Activated naive CD4-positive, alpha-beta T cell treated with anti-CD3 and anti-CD28 coated beads for 36 hours (primary cell): ENCODE measurements at places on chromosomes 13 and 19. TPM values are rescaled to one million over a fixed set of nuclear protein-coding genes. Genes with fewer than 3 reads are reported as not detected.
A peak's percentile ranks its signal among the peaks of the same experiment; 100 is the strongest.

DNA sequence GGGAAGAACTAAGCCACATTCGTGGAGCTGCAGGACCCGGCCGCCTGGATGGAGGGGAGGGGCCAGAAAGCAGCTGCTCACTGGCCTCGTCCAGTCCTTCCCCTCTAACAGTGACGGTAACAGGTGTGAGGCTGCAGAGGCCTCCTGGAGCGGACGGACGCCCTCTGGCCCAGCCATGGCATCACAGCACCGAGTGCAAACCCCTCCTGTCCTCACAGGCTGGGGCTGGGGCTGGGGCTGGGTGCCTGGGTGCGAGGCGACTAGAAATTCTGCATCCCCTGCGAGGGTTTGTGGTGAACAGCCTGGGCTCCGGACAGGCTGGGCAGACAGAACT, 3.6 kb downstream of the MICOS13 start:
- DNase-seq, result no peak

DNA sequence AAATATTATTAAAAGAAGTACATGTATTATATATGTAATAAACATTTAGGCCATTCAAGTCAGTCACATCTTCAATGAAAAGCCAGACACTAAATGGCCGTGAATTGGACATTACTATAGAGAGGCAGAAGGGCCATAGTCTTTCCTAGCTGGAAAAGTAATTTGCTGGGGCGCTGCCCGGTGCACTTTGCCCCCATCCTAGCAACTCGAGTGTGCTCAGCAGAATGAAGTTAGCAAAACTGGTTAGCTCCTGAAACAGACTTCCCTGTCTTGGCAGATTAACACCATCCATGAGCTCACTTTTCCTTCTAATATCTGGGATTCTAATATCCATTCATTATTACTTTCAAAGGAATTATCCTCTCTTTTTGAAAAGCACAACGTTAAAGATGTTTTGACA, 2.8 kb upstream of the SPRYD7 start:
- no peak for DNase-seq

GRCh38 chr19:29579308-29579910, 26.7 kb upstream of the POP4 start:
- DNase-seq, result no peak

DNA sequence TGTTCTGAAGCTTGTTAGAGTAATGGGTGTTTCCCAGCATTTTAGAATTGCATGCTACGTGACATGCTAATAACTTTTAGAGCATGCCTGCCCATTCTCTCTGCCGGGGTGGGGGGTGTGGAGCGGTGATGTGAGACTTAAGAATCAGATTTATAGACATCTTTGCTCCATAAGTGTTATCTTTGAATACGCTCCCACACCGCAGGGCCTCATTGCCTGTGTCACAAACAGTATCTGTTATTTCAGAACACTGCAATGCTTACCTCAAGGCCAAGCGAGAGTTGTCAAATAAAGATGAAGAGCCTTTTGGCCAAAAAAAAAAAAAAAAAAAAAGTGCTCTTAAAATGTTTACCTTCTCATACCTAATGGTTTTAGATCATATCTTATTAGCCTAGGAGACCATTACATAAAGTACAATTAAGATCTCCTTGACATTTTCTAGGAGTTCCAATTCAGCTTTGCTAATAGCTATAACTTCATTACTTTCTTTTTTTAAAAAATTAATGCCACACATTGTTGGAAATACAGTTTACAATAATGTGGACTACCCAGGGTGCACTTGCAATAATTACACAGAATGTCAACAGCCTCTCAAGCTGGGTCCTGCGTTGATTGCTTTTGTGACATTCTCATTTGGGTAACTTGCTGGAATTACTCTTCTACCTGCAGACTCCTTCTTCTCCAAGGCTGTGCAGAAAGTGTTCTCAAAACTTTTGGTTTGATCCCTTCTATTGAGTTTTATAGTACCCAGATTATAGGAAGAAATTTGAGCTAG, 525.3 kb downstream of the KLF12 start:
- no peak for DNase-seq

- DNase-seq, result no peak
Measured at GRCh38 chr13:74825152-74825937, 656.6 kb downstream of the TBC1D4 start.

GRCh38 chr13:51444922-51445321, 7.9 kb downstream of the INTS6 start:
- no peak for DNase-seq

DNA sequence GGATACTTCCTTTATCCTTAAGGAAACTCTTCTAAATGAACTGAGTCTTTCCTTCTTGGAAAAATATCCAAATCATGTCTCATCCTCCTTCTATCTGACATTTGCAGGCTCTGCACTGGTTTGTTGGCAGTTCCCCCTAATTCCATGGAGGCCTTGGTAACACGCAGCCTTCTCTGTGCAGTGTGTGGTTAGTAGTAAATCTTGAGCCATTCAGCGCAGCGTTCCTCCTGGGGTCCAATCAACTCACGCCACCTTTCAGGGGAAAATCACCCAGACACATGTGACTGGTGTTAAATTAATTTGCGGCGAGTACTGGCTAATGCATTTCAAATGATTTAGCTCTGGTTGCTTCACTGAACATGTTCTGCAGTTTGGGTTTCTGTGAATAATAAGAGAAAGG, 21.0 kb upstream of the CBY2 start:
- DNase-seq, result no peak

- no peak for DNase-seq
Measured at GRCh38 chr13:46964789-46965527, 68.1 kb upstream of the HTR2A start.

- DNase-seq, result no peak
Measured at GRCh38 chr13:23828866-23829265, 60.3 kb downstream of the MIPEP start.

DNA sequence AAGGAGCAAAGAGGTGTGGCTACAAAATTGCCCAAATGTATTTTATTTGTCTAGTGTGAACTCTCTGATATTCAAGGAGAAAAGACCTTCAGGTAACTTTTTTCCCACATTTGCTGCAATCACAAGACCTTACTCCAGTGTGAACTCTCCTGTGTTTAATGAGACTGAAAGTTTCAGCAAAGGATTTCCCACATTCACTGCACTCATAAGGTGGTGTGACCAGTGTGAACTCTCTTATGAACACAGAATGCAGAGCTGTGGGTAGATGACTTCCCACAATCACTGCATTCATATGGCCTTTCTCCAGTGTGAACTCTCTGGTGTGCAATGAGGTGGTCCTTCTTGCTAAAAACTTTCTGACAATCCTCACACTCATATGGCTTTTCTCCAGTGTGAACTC, 16.4 kb downstream of the ZNF814 start:
- DNase-seq, result no peak

- no peak for DNase-seq
Measured at GRCh38 chr13:106874323-106874722, 306.4 kb upstream of the ARGLU1 start.

DNA sequence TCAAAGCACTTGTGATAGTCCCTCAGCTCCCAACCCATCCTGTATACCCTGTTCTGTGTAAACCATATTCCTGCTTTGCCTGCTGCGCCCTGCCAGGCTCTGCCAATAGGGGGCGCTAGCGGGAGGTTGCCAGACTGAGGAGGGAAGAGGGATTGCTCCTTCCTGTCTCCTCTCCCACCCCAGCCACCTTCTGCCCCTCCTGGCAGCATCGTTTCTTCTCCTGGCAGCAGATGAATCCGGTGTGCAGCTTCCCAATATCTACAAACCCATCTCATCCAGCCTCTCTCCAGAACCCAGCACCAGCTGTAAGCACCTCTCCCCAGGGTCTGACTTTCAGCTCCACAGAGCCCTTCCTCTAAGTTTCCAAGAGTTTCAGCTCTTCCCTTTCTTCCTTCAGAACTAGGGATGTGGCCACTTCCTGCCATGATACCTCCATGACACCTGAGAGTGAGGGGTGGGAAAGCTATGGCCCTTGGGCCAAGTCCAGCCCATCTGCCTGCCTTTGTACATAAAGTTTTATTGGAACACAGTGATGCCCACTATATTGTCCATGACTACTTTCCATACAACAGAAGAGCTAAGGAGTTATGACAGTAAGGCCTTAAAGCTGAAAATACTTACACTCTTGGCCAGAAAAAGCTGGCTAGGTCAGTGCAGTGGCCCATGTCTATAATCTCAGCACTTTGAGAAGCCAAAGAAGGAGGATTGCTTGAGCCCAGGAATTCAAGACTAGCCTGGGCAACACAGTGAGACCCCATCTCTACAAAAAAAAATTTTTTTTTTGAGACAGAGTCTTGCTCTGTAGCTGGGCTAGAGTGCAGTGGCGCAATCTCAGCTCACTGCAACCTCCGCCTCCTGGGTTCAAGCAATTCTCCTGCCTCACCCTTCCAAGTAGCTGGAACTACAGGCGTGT, 34.5 kb upstream of the ATP1A3 start:
- DNase-seq, result peak; percentile 49

DNA sequence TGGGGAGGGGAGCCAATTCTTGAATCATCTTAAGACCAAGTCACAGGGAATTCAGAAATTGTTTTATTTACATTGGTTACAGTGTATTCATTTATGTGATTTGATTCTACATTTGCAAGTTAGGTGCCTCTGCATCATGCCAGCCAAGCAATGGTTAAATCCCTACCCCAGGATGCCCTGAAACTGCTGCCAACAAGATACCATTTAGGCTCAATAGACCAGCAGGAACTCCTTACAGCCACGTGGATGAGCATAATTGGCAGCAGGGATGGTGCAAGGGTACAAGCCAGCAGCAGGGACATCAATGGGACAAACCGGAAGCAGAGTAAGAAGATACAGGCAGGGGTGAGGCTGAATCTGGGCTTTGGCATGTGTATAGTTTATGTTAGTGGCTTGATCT, 72.4 kb upstream of the NBEA start:
- DNase-seq, result no peak

Gene KCTD12
- 6.2 TPM for total RNA-seq

Gene DAND5
- total RNA-seq, result not detected

Gene FAM124A
- not detected for total RNA-seq

Gene ZNF223
- 0.96 TPM for total RNA-seq

Gene BEST2
- total RNA-seq, result not detected

Gene PSG11
- not detected for total RNA-seq
